ENCODE measurements at places on chromosomes 13 and 19.
A peak's percentile ranks its signal among the peaks of the same experiment; 100 is the strongest.

DNA sequence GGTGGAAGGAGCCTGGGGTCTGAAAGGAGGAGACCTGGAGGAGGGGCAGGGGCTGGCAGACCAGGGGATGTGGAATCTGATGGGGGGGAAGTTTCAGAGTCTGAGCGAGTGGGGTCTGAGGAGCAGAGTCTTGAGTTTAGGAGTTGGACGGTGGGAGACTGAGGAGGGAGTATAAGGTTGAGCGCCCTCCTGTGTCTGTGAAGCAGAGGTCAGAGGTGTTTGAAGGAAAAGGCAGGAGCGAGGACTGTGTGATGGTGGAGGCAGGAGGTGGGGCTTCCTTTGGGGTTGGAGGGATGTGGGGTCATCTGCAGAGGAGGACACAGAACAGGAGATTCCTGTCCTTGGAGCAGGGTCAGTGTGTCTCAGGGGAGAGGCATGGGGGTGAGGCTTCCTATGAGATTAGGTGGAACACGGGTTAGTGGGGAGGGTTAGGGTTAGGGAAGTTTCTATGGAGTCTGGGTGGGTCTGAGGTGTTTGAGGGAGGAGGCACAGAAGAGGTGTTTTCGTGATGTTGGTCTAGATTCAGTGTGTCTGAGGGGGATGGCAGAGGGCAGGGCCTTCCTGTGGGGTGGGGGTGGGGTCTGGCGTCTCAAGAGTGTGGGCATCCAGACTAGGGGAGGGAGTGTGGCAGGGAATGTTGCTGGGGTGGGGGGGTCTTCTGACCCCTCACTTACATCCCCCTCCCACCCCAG, 8.3 kb downstream of the RYR1 start:
- DNase-seq: peak; percentile 48

DNA sequence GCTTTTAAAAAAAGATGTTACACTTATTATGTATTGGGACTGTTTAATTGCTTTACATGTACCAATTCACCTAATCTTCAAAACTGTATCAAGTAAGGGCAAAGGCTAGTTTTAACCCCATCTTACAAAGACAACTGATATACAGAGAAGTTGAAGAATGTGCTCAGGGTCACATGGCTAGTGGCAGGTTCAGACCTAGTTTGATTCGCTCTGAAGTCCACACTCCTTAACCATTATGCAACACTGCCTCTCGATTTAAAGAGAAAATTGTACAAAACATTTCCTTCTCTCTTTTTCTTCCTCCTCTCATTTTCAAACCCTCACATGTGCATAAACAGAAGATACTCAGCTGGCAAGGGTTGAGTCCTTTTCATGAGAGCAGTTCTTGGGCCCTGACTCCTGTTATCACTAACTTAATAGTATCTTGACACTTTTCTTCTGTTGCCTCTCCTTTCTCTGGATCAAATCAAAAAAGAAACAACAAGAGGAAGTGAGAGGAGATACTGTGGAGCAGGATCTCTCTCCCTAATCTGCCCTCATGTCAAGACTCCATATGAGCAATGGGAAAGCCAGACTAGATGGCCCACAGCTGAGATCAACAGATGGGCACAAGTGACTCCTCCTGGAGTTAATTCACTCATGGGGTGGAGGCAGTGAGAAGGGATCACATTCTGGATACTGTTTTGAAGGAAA, 19.0 kb upstream of the N4BP2L1 start:
- peak; percentile 15 for DNase-seq

DNA sequence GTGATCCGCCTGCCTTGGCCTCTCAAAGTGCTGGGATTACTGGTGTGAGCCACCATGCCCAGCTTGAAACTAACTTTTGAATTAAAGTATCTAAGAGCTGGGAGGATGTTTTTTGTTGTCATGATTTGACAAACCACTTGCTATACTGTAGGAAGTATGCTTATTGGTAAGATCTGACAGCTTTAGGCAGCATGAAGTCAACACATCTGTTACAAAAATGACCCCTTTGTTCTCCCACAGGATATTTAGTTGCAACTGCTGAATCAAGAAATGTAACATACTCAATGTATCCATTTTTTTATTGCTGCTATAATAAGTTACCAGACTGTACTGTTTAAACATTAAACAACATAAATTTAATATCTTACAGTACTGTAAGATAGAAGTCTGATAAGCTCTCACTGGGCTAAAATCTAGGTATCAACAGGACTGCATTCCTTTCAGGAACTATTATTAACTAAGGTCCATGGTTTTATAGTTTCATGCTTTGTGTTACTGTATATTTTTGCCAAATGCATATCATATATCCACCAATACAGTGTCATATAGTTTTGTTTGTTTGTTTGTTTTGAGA, 22.8 kb upstream of the LRP3 start:
- DNase-seq: no peak

GRCh38 chr19:45990113-45990728, 5.0 kb upstream of the CCDC61 start:
- no peak for DNase-seq

GRCh38 chr19:32924200-32924599, 47.6 kb downstream of the CEP89 start:
- no peak for DNase-seq

GRCh38 chr13:37791699-37792098, 77.9 kb downstream of the TRPC4 start:
- no peak for DNase-seq

DNA sequence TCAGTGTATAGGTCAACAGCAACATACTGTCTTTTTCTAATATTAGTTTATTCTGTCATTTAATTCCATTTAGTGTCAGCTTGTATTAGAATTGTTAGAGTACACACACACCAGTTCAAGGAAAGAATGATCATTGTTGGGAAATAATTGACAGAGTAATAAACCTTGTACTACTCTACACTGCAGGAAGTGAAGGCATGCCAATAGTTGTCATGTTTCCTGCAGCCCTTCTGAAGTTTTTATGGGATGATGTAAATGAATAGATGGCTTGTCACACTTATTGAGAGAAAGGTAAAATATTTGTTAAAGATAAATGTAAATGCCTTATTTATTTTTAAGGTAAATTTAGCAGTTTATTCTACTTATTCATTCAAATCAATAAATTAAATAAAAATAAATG, 306.9 kb upstream of the KLHL1 start:
- no peak for DNase-seq

GRCh38 chr13:45021250-45021649, 31.9 kb downstream of the GPALPP1 start:
- no peak for DNase-seq
